ENCODE measurements at places on chromosomes 2 and 18. TPM values are rescaled to one million over a fixed set of nuclear protein-coding genes. Genes with fewer than 3 reads are reported as not detected.

SULT1C4 gene
- 9.3 TPM for total RNA-seq

CD8B2 gene
- total RNA-seq: not detected

GULP1 gene
- 32.7 TPM for total RNA-seq

PSTPIP2 gene
- 4.6 TPM for total RNA-seq

EMX1 gene
- not detected for total RNA-seq

PFN4 gene
- total RNA-seq: not detected

PLA2R1 gene
- total RNA-seq: 0.09 TPM

INHA gene
- 11.4 TPM for total RNA-seq

PSMA8 gene
- total RNA-seq: not detected

PXDN gene
- total RNA-seq: 129 TPM

- H3K4me3 ChIP-seq: no peak overlapping the region
- DNase-seq: no peak
- no peaks in the 10 kb centered on the region for H3K4me1 ChIP-seq
- H3K27me3 ChIP-seq: no peaks in the 10 kb centered on the region
Observed at GRCh38 chr2:28088970-28089369, 198.4 kb downstream of the BABAM2 start.

GRCh38 chr2:55751966-55752365 is 58.3 kb upstream of the PNPT1 start:
- H3K4me1 ChIP-seq: no peaks in the 10 kb centered on the region
- H3K27me3 ChIP-seq: no peaks in the 10 kb centered on the region
- no peak for DNase-seq
- no peak overlapping the region for H3K27ac ChIP-seq

DNA sequence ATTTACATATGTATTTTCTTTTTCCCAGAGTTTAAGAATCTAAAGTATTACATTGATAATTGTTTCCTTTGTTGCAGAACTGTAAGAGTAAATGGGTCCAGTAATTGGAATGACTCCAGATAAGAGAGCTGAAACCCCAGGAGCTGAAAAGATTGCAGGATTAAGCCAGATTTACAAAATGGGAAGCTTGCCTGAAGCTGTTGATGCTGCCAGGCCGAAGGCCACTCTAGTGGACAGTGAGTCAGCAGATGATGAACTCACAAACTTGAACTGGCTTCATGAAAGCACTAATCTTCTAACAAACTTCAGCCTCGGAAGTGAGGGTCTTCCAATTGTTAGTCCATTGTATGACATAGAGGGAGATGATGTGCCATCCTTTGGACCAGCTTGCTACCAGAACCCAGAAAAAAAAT is 183.8 kb upstream of the STON1 start:
- peaks cover 2% of the 10 kb centered on the region for H3K36me3 ChIP-seq
- no peaks in the 10 kb centered on the region for H3K4me1 ChIP-seq
- H3K27ac ChIP-seq: no peak overlapping the region
- H3K27me3 ChIP-seq: no peaks in the 10 kb centered on the region
- H3K4me3 ChIP-seq: no peak overlapping the region

DNA sequence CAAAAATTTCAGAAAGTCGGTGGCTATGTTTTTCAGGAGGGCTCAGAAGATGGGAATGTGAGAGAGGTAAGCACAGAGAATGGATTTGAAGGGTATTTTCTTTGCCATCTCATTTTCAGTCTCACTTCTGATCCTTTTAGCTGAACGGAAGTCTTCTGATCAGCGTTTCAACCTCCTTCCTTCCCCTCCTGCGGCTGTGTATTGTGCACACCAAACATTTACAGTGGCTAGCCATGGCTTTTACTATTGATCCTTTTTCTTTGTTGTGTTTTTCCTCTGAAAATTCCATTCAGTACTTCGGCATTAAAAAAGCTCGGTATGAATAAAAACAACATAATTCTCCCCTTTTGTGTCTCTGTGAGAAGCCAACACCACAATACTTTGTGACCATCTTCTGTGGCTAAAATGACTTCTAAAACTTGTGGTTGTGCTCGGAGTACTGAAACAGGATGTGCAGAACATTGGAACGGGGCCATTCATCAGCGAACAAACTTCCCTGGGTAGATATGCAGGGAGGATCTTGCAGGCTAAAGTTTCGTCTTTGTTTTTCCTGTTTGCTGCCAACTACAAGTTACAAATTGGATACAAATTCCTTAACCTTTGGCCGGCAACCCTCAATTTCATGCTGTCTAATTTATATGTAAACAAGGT is 260.8 kb upstream of the FAM98A start:
- no peak overlapping the region for H3K27ac ChIP-seq
- no peak for DNase-seq
- no peaks in the 10 kb centered on the region for H3K36me3 ChIP-seq

- no peaks in the 10 kb centered on the region for H3K36me3 ChIP-seq
- H3K4me3 ChIP-seq: no peak overlapping the region
- H3K27me3 ChIP-seq: no peaks in the 10 kb centered on the region
- DNase-seq: no peak
- no peak overlapping the region for H3K27ac ChIP-seq
Observed at GRCh38 chr2:206353685-206354084, 79.2 kb downstream of the ZDBF2 start.

- H3K27me3 ChIP-seq: no peaks in the 10 kb centered on the region
- no peaks in the 10 kb centered on the region for H3K36me3 ChIP-seq
- H3K4me1 ChIP-seq: peaks cover 16% of the 10 kb centered on the region
- DNase-seq: no peak
- H3K4me3 ChIP-seq: no peak overlapping the region
Observed at GRCh38 chr2:122003196-122003940, 247.9 kb downstream of the TSN start.

DNA sequence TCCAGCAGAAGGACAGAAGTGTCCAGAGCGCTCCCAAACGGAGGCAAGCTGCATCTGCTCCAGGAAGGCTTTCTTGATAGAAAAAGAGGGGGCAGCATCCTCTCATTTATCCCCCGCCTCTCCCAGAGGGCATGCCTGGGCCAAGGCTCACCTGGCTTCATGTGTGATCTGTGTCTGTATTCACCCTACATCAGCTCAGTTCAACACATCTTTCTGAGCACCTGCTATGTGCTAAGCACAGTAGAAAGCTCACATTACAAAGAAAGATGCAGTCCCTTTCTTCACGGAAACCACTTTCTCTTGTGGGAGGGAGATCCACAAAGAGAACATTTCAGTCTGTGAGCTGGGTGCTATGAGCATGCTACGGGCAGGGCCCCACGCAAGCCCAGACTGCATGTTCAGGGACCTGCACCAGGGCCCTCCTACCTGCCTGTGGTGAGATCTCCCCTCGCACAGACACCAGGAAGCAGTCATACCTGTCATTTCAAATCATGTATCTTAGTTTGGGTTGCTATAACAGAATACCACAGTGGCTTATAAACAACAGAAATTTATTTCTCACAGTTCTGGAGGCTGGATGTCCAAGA is 90.7 kb downstream of the PDCL3 start:
- DNase-seq: no peak
- H3K36me3 ChIP-seq: no peaks in the 10 kb centered on the region
- H3K27ac ChIP-seq: no peak overlapping the region
- no peaks in the 10 kb centered on the region for H3K4me1 ChIP-seq

- H3K27ac ChIP-seq: no peak overlapping the region
- H3K27me3 ChIP-seq: no peaks in the 10 kb centered on the region
- H3K4me1 ChIP-seq: peaks cover 11% of the 10 kb centered on the region
- no peak for DNase-seq
- no peaks in the 10 kb centered on the region for H3K36me3 ChIP-seq
- no peak overlapping the region for H3K4me3 ChIP-seq
Observed at GRCh38 chr2:5722236-5722635, 30.1 kb downstream of the SOX11 start.

DNA sequence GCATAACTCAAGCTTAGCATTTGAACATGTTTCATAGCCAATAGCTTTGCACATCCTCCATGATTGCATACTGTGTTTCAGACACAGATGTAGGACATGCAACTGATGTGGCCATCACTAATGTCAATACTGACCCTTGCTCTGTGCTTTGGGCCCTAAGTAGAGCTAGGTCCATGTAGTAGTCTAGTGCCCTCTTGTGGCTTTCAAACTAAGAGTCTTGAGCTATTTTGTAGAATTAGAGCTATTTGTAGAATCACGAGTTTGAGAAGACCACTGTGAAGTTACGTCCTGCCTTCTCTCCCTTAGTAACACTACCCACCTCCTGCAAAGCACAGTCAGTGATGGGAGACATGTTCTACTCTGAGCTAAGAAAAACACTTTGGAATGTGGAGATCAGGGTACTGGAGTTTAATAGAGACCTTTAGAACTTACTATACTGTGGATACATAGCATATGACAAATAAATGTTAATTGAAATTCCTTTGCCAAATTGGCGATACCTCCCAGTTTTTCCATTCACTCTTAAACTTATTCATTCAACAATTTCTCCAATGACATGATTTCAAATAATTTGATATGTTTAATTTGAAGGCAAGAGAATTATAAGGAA is 306.5 kb upstream of the TNP1 start:
- H3K36me3 ChIP-seq: no peaks in the 10 kb centered on the region
- no peaks in the 10 kb centered on the region for H3K27me3 ChIP-seq

- no peak for DNase-seq
- H3K36me3 ChIP-seq: no peaks in the 10 kb centered on the region
- no peak overlapping the region for H3K27ac ChIP-seq
- no peaks in the 10 kb centered on the region for H3K27me3 ChIP-seq
- no peak overlapping the region for H3K4me3 ChIP-seq
Observed at GRCh38 chr2:71878626-71879508, 268.8 kb downstream of the CYP26B1 start.

- no peaks in the 10 kb centered on the region for H3K36me3 ChIP-seq
- H3K27ac ChIP-seq: no peak overlapping the region
- DNase-seq: peak; percentile 58
- H3K27me3 ChIP-seq: no peaks in the 10 kb centered on the region
- no peaks in the 10 kb centered on the region for H3K4me1 ChIP-seq
- no peak overlapping the region for H3K4me3 ChIP-seq
Observed at GRCh38 chr18:70468861-70469547, 180.2 kb downstream of the SOCS6 start.

DNA sequence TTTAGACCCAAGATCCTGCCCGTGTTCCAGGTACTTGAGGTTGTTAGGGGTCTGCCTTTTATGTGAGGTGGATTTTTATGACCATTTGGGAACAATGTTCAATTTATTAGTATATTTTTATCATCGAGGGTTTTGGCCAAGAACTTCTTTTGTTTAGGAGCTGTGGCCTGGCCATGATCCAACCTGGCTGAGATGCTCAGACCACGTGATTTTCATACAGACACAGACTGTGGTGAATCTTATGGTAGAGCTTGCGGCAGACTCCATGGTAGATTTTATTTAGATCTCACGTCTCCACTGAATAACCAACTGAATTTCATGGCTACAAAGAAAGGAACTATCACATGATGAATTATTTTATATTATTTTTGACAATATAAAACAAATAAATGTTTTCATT is 405.5 kb upstream of the VWC2L start:
- no peaks in the 10 kb centered on the region for H3K27me3 ChIP-seq
- no peak overlapping the region for H3K27ac ChIP-seq
- H3K4me3 ChIP-seq: no peak overlapping the region
- no peaks in the 10 kb centered on the region for H3K36me3 ChIP-seq

DNA sequence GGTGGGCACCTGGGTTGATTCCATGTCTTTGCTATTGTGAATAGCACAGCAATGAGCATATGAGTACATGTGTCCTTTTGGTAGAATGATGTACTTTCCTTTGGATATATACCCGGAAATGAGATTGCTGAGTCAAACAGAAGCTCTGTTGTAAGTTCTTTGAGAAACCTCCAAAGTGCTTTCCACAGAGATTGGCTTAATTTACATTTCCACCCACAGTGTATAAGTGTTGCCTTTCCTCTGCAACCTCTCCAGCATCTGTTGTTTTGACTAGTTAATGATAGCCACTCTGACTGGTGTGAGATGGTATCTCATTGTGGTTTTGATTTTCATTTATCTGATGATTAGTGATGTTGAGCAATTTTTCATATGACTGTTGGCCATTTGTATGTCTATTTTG is 194.8 kb downstream of the ZNF804A start:
- no peaks in the 10 kb centered on the region for H3K4me1 ChIP-seq
- no peaks in the 10 kb centered on the region for H3K27me3 ChIP-seq
- H3K4me3 ChIP-seq: no peak overlapping the region
- DNase-seq: no peak
- no peak overlapping the region for H3K27ac ChIP-seq

DNA sequence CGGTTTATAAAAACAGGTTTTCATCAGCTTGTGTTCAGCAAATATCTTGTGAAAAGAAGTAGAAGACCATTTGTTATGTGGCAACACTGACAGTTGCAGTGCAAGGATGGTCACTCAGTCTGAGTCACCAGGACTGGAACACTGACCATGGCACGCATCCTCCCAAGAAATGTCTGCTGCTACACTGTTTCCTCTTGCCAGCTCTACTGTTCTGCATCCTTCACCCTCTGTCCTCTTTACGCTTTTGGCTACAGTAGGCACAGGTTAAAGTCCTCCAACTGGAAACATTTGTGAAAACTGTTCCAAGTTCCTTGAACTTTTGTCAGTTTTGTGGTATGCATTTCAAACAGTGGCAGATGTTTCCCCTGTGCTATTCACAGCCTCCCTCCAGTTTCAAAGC is 39.4 kb downstream of the OSR1 start:
- no peaks in the 10 kb centered on the region for H3K27me3 ChIP-seq
- H3K27ac ChIP-seq: no peak overlapping the region
- no peaks in the 10 kb centered on the region for H3K36me3 ChIP-seq
- no peaks in the 10 kb centered on the region for H3K4me1 ChIP-seq

DNA sequence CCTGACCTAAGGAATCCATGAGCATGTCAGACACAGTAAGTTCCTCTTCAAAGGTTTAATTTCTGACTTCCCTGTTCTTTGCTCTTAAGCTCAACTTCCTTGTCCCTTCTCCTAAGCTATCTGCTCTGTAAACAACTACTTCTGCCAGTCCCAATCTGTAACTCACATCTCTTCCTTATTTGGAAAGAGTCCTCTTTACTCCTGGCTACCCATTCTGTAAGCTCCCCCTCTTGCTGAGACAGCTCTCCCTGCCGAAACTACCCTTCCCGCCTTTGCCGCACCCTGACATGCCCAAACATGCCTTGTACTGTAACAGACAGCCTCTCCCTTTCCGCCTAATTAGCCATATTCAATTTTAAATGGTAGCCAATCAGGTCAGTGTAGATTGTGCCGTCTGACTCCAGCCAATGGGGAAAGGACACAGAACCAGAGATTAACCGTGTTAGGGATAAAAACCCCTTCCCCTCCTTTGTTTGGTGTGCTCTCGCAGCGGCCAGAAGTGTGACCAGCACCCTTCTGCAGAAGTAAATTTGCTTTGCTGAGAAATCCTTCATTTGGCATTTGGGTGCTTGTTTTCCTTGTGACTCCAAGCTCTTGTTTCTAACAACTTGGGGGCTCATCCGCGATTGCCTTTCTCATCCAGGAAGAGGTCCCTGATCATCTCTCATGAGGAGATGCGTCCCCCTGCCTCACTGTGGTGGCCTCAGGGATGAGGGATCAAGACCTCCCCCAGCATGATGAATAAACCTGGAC is 49.0 kb downstream of the PIAS2 start:
- no peaks in the 10 kb centered on the region for H3K36me3 ChIP-seq
- no peak overlapping the region for H3K4me3 ChIP-seq

- DNase-seq: no peak
- H3K4me3 ChIP-seq: no peak overlapping the region
- peaks cover 38% of the 10 kb centered on the region for H3K36me3 ChIP-seq
- H3K27me3 ChIP-seq: no peaks in the 10 kb centered on the region
- H3K27ac ChIP-seq: no peak overlapping the region
Observed at GRCh38 chr2:86081724-86082123, 24.0 kb downstream of the POLR1A start.

Measured in cardiac muscle cell (in vitro differentiated cells and primary cell).